Breast epithelium (tissue), 4 donors: ENCODE measurements at places on chromosomes 4 and X. TPM values are rescaled to one million over a fixed set of nuclear protein-coding genes. Genes with fewer than 3 reads are reported as not detected.

DNA sequence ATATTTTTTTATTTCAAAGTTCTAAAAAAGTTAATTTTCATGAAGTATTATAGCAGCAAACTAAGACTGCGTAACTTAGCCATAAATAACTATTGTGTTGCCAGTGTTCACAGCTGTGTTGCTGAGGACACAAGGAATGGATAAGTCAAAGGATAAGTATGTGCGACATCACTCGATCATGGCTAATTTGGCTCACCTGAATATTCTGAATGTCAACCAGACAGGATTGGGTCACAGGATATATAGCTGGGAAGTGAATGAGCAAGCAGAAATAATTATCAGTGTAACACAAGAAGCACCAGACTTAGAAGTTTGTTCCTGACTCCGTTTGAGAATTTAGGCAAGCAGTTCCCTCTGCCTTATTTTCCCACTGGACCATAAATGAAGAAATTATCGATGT is 33.9 kb downstream of the PRDM8 start:
- no peak overlapping the region for H3K27ac ChIP-seq
- peaks cover 7% of the 10 kb centered on the region for H3K27me3 ChIP-seq
- H3K4me3 ChIP-seq = no peak overlapping the region
- no peak for DNase-seq
- no peaks in the 10 kb centered on the region for H3K4me1 ChIP-seq

DNA sequence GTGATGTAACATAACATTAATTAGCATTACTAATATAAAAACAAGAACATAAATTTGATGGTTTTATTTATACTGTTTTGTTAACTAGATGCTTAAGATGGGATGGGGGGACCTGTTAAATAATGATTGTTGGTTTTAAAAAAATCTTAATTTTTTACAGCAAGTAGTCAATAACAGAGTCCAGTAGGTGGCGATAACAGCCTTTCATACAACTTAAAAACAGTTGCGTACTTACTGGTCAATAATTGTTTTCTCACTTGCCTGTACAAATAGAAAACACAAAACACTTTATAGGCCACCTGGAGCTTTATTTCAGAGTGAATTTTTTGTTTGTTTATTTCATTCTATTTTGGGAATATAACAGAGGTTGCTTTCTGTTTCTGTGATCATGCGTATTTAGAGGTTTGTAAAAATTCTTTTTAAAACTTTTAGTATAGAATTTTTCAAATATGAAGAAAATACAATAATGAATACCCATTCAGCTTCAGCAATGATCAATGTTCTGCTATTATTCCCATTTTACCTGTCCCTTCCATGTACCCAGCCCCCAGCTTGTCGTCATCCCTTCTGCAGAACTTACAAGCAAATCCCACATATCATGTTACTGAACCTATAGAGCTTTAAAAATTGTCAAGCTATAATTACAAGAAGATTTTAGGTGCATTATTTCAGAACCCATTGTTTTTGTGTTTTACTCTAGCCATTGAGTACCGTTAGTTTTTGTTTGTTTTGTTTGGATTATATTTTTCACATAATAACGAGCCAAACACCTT is 97.1 kb downstream of the MRPL1 start:
- H3K4me1 ChIP-seq = no peaks in the 10 kb centered on the region
- H3K27ac ChIP-seq = no peak overlapping the region
- H3K36me3 ChIP-seq = no peaks in the 10 kb centered on the region

The ARHGAP24 gene
- 20.6 TPM for total RNA-seq

DNA sequence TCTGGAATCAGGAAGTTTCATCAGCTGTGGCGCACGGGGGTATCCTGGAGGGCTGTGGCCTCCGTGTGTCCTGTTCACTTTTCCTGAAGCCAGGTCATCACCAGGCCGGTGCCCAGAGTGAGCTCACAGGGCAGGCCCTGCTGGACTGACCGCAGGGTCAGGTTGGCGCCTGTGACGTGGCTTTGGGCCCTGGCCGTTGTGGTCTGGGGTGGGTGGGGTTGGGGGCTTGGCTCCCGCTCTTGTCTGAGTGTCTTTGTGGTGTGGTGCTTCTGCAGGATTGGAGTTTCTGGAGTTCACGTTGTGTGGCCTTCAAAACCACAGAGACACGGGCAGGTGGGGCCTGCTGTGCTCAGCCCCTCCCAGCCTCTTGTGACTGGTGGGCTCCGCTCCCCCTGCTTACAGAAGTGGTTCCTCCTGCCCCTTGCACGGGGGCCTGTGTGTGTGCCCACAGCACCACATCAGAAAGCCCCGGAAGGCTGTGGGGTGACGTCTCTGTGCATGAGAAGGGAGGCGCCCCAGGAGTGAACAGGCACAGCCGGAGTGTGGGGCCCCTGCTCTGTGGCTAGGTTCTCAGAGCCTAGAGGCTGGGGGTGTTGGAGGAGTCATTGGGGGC is 9.5 kb downstream of the RGS12 start:
- H3K27me3 ChIP-seq = no peaks in the 10 kb centered on the region
- H3K36me3 ChIP-seq = no peaks in the 10 kb centered on the region
- H3K4me1 ChIP-seq = peaks cover 12% of the 10 kb centered on the region
- DNase-seq = no peak
- no peak overlapping the region for H3K4me3 ChIP-seq
- peak overlapping the region; percentile 55 for H3K27ac ChIP-seq

The TLR7 gene
- total RNA-seq = 2.3 TPM

DNA sequence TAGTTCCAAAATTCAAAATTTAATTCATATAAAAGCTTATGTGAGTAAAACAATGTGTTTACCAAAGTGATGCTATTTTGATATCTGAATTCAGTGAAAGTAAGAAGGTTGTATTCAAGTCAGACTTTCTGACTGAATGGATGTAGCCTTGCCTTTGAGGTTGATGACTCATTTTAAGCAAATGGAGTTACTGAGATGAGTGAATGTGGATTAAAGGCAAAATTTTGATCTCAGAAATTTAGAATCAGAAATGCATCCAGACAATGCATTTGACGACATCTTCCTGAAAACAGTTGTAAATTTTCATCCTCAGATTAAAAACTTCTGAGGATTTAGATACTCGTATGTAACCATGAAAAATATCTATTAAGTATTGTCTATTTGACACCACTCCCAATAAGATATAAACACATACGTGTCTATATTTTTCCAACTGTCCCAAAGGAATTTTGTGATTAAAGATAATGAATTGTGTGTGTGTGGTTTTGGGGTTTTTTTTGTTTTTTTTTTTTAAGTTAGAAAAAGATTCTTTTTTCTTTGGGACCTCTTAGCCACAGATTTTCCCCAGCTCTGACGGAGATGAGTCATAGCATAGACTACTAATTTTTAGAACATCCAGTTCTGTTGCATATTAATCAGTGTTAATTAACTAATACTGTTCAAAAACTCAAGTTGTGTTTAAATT is 34.4 kb downstream of the NFKB1 start:
- H3K27me3 ChIP-seq = no peaks in the 10 kb centered on the region
- H3K27ac ChIP-seq = no peak overlapping the region
- H3K4me1 ChIP-seq = no peaks in the 10 kb centered on the region
- H3K36me3 ChIP-seq = no peaks in the 10 kb centered on the region

The MAPK10 gene
- 18.4 TPM for total RNA-seq

DNA sequence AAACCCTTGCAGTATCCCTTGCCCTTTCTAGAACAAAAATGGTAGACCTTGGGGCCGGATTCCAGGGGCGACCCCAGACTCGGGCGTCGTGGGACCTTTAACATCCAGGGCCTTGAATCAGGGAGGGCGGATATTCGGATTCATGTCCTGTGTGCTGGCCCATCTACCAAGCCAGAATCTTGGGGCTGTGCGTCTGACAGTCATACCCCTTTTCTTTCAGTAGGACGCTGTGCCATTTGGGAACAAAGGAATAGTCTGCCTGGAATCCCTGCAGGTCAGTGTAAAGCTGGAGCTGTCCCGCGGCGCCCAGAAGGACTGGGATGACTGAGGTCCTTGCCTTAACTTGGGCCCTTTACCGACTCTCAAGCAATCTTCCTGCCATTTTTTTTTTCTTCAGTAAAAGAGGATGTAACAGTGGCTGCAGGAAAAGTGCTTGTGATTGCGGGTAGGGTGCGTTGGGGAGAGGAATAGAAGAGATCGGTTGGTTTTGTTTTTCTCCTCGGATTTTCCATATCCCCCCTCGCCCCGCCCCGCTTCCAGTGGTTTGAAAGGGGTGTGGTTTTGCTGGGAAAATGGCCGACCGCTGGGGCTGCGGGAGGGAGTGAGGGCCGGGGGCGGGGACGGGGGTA is 518 bp downstream of the ARMCX1 start:
- peak overlapping the region; percentile 95 for H3K27ac ChIP-seq
- H3K4me3 ChIP-seq = peak overlapping the region; percentile 56
- DNase-seq = no peak
- no peaks in the 10 kb centered on the region for H3K36me3 ChIP-seq
- no peaks in the 10 kb centered on the region for H3K4me1 ChIP-seq
